ENCODE measurements at places on chromosomes 4 and X.

DNA sequence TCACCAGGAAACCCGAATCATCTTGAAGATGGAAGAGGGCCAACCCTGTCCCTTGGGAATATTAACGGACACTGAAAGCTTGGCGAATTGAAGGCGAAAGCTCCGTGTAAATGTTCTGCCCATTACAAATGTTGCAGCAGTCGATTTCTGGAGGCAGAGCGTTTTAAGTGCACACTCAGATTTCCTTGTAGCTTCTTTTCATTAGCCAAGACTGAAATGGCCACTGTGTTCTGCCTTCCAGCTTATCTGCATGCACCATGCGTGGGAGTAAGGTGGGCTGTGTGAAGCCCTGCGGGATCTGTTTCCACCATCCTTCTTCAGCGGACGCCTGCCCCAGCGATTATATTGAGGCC lies 1.3 kb downstream of the SMIM20 start:
- DNase-seq: no peak

GRCh38 chr4:181289198-181289597 lies 954.0 kb upstream of the TENM3 start:
- no peak for DNase-seq

DNA sequence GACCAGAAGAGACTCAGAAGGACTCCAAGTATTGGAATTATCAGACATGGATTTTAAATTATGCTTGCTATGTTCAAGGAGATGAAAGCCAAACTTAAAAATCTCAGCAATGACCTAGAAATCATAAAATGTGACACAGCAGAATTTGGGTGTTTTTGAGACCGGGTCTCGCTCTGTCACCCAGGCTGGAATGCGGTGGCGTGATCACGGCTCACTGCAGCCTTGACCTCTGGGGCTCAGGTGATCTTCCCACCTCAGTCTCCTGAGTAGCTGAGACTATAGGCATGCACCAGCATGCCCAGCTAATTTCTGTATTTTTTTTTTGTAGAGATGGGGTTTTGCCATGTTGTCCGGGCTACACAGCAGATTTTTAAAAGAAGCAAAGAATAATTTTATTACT lies 12.7 kb downstream of the TAB3 start:
- no peak for DNase-seq

DNA sequence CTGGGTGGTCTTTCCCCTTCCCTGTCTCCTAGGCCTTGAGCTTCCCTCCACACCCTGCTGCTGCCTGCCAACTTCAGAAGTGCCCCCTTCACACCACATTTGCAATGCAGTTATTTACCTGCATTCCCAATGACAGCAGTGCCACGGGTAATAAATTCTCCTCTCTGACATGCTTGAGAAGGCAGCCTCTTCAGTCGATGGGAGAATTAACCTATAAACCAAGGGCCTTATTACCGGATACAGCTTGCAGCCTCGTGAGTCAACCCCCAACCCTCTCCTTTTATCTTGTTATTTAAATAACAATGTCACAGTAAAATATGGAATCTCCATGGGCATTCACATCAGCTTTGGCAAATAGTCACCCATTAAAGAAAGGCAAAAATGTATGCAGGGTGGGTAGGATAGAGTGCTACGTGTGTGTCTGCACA lies 34.7 kb upstream of the LGI2 start:
- no peak for DNase-seq

DNA sequence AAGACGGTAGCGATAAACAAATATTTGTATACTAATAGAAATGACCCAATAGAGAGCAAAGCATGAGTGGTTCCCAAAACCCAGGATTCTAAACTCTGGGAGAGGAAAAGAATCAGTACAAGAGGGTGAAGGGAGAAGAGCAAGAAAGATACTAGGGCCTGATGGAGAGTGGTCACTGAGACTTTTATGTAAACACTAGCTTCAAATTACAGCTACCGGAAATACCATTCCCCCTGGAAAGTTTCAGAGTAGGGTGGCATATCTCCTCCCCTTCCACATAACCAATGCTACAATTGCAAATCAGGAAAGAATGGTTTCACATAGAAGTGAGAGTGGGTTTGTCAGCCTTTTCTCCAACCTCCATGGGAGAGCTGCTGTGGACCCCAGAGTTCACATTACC lies 77.1 kb downstream of the EIF4E start:
- no peak for DNase-seq

- no peak for DNase-seq
Measured at GRCh38 chr4:89572224-89572858, 264.6 kb downstream of the SNCA start.

DNA sequence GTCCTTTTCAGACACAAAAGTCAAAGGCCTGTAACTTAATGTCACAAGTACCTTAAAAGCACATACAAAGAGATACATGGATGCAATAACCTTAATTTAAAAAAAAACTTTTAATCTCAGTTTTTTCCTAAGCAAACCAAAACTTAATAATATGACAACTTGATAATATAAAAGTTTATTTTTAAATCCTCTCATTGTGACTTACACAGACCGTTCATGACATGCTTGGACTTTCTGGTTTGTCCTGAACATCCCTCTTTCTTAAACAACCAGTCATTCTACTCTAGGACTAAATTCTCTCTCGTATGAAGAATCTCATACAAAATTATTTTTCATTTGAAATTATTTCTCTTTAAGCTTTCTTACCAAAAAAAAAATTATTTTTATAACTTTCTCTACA lies 43.1 kb upstream of the CYP2U1 start:
- DNase-seq: no peak
